GM18507 (cell line): ENCODE measurements at places on chromosomes 12 and 14.

DNA sequence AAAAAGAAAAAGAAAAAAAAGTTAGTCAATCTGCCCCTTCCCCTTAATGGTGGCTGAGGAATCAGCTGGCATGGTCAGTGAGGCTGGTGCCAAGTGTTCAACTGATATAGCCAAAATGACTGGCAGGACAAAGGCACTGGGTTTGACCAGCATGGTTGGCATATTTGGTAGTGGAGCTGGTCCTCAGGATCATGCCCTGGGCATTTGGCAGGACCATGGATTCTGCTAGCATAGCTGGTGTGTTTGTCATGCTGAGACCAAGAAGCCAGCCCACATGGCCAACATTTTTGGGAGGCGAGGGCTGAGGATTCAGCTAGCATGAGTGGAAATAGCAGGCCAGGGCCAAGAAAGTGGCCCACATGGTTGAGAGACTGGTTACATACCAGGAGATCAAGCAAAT, 136.5 kb downstream of the FBXL14 start:
- DNase-seq: no peak

DNA sequence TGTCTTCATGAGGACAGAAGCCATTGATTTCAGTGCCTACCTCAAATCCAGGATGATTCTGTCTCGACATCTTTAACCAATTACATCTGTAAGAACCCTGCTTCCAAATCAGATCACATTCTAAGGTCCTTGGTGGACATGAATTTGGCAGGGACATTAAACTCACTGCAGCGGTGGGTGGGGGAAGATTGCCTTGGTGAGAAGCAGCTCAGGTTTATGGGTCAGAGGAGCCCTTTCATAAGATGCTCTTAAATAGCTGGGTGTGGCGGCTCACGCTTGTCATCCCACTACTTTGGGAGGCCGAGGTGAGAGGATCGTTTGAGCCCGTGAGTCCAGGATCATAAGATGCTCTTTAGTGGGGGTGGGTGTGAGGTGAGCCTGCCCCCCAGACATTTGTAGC, 42.9 kb downstream of the ELK3 start:
- no peak for DNase-seq

DNA sequence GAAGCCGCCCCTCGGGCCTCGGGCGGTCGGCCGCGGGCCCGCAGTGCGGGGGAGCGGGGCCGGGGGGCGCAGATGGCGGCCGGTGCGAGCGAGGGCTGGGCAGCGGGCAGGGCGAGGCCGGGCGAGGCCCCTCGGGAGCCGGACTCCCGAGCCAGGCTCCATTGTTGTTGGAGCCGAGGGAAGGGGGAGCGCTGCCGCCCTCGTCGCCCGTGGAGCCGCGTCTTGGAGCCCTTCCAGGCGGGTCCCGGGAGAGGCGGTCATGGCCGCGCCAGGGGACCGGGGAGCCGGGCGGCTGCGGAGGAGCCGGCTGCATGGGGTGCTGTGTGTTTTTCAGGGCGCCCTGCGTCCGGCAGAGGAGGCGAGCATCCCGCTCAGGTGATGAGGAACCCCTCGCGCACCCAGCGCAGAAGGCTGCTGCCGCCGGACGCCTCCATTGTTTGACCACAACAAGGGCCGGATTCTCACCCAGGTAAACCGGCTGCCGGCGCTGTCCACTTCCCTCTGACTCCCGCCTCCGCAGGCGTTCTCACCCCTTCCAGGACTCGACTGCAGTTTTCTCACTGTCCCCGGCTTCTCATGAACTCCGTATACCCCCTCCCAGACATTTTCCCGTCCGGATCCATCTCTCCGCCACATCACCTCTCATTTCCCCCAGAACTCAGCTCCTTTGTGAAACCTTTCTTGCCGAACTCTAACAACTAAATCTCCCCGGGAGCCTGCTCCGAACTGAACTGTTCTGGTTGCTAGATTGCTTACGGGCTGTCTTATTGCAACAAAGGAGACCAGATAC, 732 bp downstream of the ZNF664 start:
- DNase-seq: no peak

DNA sequence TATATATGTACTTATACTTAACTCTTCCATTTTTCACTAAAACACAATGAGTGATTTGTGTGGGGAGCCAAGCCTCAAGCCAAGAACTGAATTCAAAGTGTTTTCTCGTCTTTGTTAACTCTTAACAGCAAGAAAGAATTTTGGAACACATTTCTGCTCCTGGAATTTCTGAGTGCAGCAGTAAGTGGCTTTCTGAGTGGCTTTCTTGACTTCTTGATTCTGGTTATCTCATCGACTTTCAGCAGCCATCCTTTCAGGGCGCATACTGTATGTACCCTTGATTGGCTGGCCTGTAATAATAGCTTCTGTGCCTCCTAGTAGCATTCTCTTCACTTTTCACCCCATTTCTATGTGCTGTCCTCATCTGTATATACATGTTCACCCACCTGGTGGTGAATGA, 157.4 kb downstream of the FBXL14 start:
- no peak for DNase-seq

GRCh38 chr14:74855021-74855420, 20.9 kb downstream of the PROX2 start:
- DNase-seq: no peak

DNA sequence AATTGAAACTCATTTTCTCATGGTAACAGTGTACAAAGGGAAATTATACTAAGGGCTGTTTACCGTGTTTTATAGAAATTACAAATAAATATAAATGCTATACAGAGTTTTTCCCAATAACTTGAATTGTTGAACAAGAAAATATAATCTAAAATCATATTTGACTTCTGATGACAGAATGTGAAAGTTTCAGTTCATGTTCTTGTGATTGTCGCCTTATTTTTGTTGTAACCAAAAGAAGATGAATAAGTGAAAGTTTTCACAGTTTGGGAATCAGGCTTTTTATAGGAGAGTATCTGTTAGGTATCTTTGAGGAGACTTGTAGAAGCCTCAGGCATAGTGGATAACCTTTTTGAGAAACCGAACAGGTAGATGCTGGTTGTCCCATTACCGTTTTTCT, 28.1 kb downstream of the ANO6 start:
- DNase-seq: no peak

- no peak for DNase-seq
Measured at GRCh38 chr14:96987086-96987474, 189.9 kb downstream of the VRK1 start.

GRCh38 chr12:49027846-49028555, 9.4 kb upstream of the PRKAG1 start:
- DNase-seq: no peak

DNA sequence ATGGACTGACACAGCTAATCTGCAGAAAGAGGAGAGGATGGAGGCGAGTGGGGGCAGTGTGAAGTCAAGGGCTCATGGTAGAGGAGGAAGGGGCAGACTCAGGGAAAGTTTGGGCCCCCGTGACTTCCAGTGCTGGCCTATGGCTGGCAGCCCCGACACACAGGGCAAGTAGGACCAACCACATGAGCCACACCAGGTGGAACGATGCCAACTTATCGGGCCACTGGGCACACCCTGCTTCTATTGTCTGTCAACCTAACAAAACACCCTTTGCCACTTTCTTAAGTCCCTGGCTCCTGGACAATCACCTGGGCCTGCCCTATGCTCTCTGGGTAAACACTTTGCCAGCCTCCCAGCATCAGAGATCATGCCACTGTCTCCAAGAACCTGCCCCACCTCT, 65.2 kb upstream of the PSMC1 start:
- no peak for DNase-seq

DNA sequence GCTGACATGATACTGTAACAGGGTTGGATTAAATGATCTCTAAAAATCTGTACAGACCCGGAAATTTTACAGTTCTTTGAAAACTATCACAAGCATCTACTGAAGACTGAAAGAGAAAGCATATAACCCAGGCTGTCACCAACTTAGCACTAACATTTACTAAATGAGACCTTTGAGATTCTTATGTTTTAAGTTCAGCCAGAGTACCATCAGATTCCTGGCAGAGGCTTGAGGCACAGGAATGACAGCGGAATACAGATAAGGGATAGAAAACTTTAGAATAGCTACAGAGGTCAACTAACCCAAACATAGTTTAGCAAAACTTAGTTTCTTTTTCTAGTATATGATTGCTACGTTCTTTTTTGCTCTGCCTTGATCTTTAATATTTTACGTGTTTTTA, 91.6 kb upstream of the FERMT2 start:
- DNase-seq: no peak

- no peak for DNase-seq
Measured at GRCh38 chr12:109347589-109347988, at the start of gene MYO1H. Gene MYO1H, plus strand, starts transcription at chr12:109347900. Its CDS starts 61 bp downstream, at chr12:109347961.

- DNase-seq: no peak
Measured at GRCh38 chr12:62618319-62618718, 151.7 kb downstream of the MON2 start.

DNA sequence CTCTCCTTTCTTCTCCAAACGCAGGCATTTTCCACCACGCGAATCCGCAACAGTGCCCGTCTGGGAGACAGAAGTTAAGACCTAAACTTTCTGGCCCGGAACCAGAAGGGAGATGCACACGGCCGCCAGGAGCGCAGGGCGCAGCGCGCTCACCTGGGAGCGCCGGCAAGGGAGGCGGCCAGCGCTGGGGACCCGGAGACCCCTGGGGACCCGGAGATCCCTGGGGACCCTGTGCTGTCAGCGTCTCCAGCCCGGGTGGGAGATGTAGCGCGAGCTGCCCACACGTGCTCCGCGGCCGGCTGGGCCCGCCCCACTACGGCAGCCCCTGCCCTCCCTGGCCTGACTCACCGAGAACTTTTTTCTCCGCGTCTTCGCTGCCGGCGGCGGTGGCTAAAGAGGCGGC, 620 bp downstream of the YBX3 start:
- DNase-seq: no peak

DNA sequence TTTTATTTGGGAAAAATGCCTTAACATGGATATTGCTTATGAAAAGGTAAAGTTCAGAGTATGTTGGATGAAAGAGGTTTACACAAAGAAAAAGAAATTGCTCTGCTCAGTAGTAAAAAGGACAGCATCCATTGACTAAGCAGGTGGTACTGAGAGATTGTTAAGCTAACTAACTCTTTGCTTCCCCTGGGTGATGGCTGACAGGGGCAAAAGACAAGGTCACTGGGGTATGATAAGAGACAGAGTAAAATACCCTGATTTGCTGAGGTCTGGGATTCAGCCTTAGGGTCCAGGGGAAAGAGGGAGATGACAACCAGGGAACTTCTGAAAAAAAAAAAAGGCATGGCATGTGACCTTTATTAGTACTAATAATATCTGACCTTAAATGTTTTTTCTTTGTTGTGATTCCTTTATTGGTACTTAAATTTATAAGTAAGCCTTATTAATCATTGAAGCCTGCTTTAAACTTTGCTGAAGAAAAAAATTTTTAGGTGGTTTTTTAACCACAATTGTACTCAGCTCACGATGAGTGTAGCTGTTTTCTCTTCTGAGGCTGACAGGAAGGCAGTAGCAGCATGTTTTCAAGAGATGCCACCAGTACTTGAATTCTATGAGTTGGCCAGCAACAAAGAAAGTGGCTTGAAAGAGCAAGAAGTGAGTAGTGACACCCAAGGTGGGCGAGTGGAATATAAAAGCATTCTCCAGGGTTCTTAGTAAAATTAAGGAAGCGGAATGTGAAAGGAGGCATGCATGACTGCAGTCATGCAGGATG, 43.7 kb upstream of the KITLG start:
- no peak for DNase-seq

GRCh38 chr12:19263672-19264071, 134.1 kb downstream of the PLEKHA5 start:
- no peak for DNase-seq

DNA sequence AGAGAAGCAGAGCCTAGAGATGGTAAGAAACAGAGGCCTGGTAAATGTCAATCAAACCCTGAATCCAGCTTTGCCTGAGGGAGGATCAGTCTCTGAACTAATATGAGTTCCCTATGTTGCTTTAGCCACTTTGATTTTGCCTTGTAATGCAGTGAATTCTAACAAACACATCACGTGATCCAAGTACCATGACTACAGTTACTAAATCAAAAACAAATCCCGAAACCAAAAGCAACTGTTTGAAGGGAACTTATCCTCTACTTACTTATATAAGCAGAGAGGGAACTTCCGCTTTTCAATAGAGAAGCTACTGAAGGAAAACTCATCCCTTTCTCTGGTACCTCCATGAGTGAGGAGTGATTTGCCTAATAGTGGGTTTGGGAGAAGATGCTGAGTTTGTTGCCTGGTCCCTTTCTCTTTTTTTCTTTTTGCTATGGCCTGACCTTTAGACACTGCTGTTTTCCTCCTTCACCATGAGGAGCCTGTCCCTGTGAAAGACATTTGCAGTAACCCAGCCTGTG, 7.7 kb upstream of the PPTC7 start:
- peak; percentile 62 for DNase-seq

DNA sequence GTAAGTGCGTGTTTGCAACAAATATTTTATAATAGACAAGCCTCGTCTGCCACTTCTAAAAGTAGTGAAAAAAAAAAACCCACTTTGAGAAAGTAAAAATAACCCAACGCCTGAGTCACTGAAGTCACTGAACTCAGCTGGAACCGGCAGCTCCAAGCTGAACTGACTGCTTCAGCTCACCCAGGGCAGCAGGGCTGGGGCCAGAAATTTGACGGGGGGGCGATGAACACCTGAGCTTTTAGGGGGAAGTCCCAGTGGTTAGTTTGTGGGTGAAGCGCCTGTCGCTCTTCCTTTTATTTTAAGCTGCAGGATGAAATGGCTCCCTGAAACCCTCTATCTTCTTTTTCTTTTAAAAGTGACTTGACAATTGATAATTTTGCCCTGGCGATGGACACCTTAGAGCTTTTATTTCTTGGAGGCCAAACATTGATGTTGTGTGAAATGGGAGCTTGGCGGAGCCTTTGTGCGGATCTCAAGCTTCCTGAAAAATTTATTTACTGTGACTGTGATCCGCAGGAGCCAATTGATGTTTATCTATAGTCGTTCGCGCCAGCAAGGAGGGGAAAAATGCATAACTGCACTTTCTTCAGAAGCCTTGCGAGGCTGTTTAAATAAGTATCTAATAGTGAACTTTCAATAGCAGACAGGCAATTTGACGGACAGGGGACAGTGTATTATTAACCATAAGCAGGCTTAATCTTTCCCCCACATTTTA, 173.2 kb upstream of the MYL2 start:
- no peak for DNase-seq

- DNase-seq: no peak
Measured at GRCh38 chr14:24674204-24674970, 40.4 kb upstream of the GZMB start.

GRCh38 chr12:26566675-26567074, 266.3 kb downstream of the ITPR2 start:
- DNase-seq: no peak

- DNase-seq: no peak
Measured at GRCh38 chr12:115950959-115951358, 326.5 kb downstream of the MED13L start.
